ENCODE measurements at places on chromosomes 13 and 19.

- DNase-seq: no peak
Measured at GRCh38 chr19:4014541-4015491, 7.3 kb downstream of the PIAS4 start.

GRCh38 chr19:7819337-7819736 is 10.7 kb upstream of the EVI5L start:
- no peak for DNase-seq

DNA sequence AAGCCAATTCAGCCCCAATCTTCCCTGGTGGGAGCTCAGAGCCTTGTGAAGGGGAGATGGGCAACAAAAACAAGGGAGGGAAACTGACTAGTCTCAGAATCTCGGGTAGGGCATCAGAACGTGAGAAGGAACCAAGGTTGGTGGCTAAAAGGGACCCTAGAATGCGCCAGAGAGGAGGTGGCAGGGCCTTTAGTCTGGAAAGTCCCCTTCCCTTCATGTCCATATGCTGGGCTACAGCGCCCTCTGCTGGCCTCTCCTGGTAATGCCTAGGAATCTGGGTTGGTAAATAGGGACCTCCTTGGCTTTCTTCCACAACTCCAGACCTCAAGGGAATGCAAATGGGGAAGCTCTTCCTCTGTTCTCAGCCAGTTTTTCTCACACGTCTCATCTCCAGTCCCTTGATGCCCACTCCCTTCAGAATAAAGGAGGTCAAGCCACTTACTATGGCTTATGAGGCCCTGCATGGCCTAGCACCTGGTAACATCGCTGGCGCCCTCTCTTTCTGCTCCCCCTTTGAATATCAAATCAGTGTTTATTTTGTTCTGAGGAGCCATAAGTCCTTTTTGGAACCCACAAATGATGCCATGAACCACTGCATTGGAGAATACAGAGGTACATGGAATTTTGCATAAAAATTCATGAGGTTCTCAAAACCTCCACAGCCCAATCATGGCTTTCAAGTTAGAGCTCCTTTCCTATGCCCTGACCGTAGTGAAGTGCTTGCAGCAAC is 1.4 kb upstream of the CCDC97 start:
- no peak for DNase-seq

- DNase-seq: no peak
Measured at GRCh38 chr13:78183732-78184131, 265.1 kb upstream of the EDNRB start.

DNA sequence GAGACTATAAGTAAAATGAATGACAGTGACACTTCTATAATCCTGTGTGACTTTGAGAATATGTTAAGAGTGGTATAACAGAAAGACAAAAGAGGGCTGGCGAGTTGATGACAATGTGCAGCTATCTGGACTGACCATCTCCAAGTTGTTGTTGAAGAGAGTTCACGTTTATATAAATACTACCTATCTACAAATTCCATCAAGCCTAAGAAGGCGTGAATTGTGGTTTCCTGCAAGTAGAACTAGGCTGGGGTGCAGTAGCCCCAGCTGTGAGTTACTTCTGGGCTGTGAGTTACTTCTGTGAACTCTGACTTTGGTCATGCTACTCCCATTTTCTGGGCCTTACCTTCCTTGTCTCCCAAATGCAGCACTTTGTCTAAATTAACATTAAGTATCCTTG is 561.0 kb downstream of the TBC1D4 start:
- DNase-seq: no peak

DNA sequence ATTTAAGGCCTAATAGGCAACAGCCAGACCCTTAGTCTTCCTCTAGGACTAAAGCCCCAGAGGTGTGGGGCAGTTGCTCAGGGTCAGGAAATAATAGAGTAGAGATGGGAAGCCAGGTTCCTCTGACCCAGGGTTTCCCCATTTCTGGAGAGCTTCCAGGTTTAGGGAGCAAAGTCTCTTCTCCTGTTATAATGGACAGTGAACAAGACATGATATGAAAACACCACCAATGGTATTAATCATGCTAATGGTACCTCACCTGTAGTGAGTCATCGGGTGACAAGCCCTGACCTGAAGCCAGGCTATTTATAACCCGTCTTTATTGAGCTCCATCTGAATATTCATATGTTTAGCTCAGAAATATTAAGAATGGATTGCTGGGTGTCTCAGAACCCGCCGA is 24.6 kb downstream of the BICRA start:
- no peak for DNase-seq

- no peak for DNase-seq
Measured at GRCh38 chr13:94537740-94538630, 58.0 kb downstream of the TGDS start.

- DNase-seq: no peak
Measured at GRCh38 chr19:46049597-46049996, 8.8 kb upstream of the IGFL4 start.
